Psoas muscle (tissue), 8 donors: ENCODE measurements at places on chromosomes 6 and 20.

GRCh38 chr6:168815229-168815628, 374.2 kb downstream of the SMOC2 start:
- DNase-seq, result no peak

GRCh38 chr6:133033263-133033662, 207.9 kb upstream of the EYA4 start:
- DNase-seq, result no peak

GRCh38 chr20:59184880-59185447, 21.3 kb downstream of the ZNF831 start:
- no peak for DNase-seq

- DNase-seq, result no peak
Measured at GRCh38 chr6:101085327-101085726, 204.2 kb upstream of the ASCC3 start.

GRCh38 chr6:72464791-72465691, 156.8 kb upstream of the KCNQ5 start:
- no peak for DNase-seq

DNA sequence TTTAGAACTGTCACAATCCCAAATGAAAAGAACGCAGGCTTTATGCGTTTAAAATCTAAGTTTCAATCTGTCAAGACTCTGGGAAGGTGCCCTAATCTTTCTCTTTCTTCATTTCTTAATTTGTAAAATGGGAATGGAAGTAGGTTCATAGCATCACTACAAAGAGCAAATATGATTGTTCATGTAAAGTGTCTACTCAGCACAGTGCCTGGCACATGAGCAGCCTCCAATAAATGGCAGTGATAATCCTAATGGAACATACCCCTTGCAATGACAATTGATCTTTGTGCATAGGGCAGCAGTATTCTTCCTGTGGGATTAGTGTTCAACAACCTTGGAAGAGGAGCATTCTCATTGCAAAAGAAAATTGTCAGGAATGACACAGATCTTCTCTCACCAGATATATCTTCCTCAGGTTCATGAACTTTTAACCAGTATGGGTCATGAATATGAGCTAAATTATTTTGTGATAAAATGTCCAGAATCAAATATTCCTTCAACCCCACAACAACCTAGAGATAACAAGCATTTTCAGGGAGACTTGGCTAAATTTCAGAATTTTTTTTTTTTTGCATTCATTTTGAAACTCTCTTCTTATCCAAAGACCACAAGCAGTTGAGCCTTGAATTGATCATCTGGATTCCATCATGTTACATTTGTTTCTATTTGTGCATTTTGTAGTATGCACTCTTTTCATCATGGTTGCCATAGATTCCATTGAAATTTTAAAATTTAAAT, 149.1 kb downstream of the TBX18 start:
- no peak for DNase-seq
